ENCODE measurements at places on chromosomes 12 and 14.

- DNase-seq = no peak
Observed at GRCh38 chr12:16076557-16076956, 165.4 kb downstream of the DERA start.

GRCh38 chr14:33463731-33464130 lies 487.1 kb downstream of the EGLN3 start:
- no peak for DNase-seq

DNA sequence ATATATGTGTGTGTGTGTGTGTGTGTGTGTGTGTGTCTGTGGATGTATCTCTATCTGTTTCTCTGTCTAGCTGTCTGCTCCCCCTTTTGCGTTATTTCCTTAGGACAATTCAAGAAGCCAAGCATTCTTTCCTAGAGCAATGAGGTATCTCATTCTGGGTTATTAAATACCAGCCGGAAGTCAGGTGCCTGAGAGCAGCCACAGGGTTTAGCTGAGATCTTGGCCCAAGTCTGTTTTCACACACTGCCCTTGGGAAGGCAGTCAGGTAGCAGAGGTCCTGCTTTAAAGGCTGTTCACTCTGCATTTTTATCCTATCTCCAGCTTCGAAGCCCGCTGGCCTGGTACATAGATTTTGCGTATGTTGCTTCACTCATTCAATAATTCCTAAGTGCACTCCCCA lies 76.8 kb downstream of the TSPAN9 start:
- no peak for DNase-seq

DNA sequence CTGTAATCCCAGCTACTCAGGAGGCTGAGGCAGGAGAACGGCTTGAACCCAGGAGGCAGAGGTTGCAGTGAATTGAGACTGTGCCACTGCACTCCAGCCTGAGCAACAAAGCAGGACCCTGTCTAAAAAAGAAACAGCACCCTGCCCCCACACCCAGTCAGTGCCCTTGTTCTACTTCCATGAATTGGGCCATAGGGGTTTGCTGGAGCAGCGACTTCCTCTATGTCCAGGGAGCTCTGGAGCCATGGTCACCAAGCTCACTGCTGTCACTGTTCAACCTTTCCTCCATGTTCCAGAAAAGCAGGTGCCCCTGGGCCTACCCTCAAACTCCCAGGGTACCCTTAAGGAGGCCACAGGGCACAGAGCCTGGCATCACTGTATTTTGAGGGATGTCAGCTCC lies 116.8 kb downstream of the RIN3 start:
- no peak for DNase-seq

GRCh38 chr12:57216014-57216911 lies at the start of gene NXPH4:
TSS of gene NXPH4 (plus strand) at chr12:57216794. CDS start at chr12:57216970, 176 bp downstream.
- peak; percentile 86 for DNase-seq
